ENCODE measurements at places on chromosomes 2 and 18.

DNA sequence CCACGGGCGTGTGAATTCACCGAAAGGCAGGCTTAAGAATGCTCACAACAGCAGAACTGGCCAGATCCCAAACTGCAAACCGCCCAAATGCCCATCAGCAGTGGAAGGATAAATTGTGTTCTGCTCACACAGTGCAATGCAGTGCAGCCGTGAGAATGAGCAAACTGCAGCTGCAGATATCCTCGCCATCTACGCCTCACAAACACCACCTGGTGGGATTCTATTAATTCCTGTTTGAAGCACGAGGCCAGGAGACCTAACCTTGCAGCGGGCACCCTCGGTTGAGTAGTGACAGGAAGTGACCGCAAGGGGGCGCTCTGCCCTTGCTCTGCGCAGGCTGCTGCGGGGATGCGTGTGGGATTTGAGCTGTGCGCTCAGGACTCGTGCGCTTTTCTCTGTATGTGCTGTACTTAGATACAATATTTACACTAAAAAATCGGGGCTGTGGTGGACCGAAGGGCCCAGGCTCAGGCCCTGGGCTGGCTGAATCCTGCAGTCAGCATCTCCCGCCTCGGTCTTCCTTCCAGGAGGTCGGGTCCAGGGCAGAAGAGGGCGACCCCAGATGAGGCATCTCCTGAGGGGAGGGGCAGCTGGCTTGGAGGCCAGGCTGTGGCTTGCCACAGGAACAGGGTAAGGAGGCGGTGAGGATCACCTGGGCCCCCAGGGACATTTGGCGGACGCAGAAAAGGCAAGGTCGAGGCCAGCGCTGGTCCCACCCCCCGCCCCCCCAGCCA is 19.8 kb upstream of the PDIA6 start:
- peak; percentile 59 for DNase-seq

GRCh38 chr2:129400826-129401225 is 578.6 kb upstream of the RAB6C start:
- DNase-seq, result no peak

- DNase-seq, result no peak
Observed at GRCh38 chr2:68971591-68972231, 2.7 kb upstream of the GKN1 start.

GRCh38 chr2:158998551-158999248 is 30.3 kb downstream of the TANC1 start:
- no peak for DNase-seq

GRCh38 chr2:173149491-173149890 is 73.8 kb downstream of the MAP3K20 start:
- DNase-seq, result no peak

Data from stimulated activated CD8-positive, alpha-beta memory T cell treated with anti-CD3 and anti-CD28 coated beads, Interleukin-4, amount 100 ng/mL, for 4 hours (primary cell).